ENCODE measurements at places on chromosomes 2 and 18.

- DNase-seq, result no peak
Observed at GRCh38 chr2:44716131-44716530, 225.4 kb upstream of the SIX3 start.

DNA sequence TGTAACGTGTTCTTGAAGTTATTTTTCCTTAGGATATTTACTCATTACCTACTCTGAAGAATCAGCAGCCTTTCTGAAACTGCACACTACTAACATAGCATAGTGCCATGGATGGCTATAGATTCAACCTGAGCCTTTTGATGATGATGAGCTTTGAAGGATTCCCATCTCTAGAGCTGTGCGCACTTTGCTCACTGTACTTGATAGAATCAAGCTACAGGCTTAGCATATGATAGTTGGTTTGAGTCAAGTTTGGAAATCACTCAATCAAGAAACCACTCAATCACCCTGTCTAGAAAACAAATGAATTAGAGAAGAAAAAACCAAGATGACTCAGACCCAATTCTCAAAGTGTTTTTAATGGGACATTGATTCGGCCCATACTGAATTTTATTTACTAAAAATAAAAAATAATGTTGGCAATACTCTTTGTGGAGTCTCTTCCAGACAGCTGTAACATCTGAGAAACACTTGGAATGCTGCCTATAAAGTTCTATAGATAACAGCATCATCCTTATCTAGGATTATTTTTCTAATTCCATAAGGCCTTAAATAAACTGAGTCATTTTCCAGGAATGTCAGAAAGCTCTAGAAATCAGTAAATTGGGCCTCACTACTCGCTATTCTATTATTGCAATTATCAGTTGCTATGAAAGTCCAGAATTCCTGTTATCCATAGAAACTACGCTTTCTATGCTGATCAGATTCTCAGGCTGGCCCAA is 259.0 kb upstream of the ERBB4 start:
- DNase-seq, result no peak

DNA sequence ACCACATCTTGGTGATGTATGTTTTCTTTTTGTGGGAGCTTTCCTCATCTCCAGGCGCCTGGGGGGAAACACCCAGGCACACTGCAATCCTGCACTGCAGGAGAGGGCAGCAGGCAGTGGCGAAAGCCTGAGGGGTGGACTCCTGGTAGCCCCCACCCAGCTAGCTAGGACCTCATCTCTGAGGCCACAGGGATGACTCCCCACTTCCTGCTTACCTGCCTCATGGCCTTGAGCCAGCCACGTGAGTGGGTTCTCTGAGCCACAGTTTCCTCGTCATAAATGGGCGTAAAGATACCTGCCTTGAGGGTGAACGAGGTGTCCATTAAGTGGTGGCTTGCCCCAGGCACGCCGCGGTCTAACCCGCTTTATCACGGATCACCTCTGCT is 19.1 kb downstream of the TRAF3IP1 start:
- DNase-seq, result no peak

DNA sequence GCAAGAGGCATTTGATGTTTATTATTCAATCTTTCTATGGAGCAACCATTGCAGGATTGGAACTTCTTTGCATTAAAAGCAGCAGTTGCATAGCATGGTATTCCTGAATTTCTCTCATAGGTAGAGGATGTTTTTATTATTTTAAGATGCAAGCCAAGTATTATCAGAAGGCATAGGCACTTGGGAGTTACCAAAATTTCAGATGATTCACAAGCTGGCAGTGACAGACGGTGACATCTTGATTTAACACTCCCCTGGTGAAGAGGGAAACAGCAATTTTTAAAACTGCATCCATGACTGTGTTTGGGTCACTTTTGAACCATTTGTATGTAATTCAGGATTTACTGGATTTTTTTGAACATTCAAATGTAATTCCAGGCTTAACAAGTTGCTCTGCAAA is 654.3 kb downstream of the SLC4A3 start:
- DNase-seq, result no peak

- no peak for DNase-seq
Observed at GRCh38 chr2:238632181-238633060, 205.7 kb downstream of the ASB1 start.

DNA sequence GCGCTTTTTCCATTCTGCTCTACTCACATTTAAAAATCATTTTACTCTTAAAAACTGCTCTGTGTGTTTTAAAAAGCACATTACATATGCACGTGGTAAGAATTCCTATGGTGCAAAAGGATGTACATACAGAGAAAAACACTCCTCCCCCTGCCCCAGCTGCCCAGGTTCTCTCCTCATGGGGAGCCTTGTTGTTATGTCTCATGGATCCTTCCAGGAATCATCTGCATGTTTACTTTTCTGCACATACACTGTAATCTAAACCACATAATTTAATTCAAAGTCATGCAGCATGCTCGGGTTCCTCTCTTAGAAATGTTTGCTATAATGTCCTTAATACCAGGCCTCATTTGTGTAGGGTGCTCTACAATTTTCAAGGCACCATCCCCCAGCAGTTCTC is 243.3 kb downstream of the LOXHD1 start:
- no peak for DNase-seq

DNA sequence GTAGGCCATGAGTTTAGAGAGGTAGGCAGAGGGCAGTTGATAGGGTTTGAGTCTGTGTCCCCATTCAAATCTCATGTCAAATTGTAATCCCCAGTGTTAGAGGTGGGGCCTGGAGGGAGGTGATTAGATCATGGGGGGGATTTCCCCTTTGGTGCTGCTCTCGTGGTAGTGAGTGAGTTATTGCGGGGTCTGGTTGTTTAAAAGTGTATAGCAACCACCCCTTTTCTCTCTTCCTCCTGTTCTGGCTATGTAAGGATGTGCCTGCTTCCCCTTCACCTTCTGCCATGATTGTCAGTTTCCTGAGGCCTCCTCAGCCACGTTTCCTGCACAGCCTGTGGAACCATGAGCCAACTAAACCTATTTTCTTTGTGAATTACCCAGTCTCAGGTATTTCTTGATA is 25.5 kb downstream of the MARCHF4 start:
- DNase-seq, result no peak

GRCh38 chr2:150705357-150705756 is 217.9 kb upstream of the RND3 start:
- DNase-seq, result no peak

DNA sequence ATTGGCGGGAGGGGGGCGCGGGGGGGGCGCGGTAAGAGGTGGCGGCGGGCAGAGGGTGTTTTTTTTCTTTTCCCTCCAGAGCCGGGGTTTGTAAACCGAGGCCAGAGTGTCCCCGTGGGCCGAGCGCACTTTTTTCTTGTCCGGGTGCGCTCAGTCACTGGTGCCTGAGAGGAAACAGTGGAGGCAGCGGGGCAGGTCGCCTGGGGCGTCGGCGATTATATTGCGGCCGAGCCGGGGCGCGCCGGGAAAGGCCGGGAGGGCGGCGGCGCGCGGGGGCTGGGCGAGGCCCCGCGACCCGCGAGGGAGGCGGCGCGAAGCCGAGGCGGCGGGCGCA is 275 bp downstream of the HOXD8 start:
- no peak for DNase-seq

GRCh38 chr18:42649331-42650035 is 466.0 kb downstream of the RIT2 start:
- DNase-seq, result no peak

DNA sequence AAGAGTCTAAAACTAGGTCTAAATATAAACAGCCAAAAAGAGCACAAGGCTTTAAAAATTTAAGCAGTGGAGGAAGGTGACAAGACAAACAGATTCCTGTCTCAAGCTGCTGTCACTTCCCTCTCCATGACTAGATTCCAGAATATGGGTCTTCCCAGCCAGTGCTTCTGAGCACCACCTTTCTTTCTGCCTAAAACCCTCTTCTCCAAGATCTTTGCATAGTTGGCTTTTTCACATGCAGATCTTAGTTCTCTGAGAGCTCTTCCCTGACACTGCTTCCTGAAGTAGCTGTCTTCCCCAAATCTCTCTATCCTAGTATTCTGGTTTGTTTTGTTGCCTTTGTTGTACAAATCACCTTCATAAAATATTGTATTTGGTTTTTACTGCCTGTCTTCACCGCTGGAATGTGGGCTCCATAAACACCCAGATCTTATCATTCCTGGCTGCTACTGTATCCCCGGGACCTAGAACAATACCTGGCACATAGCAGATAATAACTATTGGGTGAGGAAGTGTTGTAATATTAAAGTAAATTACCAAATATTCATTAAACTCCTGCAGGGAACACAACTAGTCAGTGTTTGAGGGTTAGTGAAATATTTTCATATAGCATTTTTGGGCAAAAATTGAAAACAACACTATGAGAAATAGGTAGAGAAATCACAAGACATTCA is 150.2 kb downstream of the CCDC85A start:
- DNase-seq, result no peak

- no peak for DNase-seq
Observed at GRCh38 chr2:199480966-199481365, 23.2 kb upstream of the SATB2 start.

DNA sequence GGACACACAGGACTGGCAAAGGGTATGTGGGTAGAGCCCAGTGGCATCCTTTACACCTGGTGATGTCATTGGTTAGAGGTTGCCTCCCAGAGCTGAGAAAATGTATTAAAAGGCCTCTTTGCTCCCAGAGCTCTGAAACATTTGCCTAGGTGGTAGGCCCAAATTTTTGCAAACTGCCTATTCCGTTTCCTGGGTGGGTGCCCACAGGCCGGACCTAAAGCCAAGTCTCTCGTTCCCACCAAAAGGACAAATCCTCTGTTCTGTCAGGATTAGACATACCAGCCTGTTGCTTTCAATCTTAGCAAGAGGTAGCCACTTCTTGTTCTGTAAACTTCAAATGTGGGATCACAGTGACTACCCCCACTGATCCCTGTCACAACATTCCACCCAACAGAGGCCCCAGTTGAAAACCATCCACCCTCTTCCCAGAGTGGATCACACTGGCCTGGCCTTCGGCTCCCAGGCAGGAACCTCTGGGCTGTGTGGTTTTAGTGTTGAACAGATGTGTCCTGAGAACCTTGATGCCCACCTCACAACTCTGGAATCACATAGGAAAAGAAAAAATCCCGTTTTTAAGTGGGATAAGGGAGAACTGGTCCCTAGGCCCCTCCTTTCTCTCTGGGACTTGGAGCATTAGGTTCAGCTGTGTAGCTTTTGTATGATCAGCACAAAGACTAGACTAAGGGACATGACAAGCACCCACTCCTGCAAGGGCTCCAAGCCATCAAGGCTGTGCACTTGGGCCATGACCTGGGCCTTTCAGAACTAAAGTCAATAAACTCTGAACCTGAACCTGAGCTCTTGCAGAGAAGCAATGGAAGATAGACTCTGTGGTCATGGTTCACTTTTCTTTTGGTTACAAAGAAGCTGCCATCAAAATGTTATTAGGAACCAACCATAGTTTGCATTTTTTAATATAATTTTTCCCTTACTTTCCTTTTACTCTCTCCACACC is 211.3 kb downstream of the CYP26B1 start:
- DNase-seq, result no peak

- DNase-seq, result no peak
Observed at GRCh38 chr2:102366406-102367112, 11.0 kb downstream of the IL18R1 start.

GRCh38 chr2:108128249-108128648 is 111.5 kb upstream of the SULT1C3 start:
- no peak for DNase-seq

- no peak for DNase-seq
Observed at GRCh38 chr2:24886691-24887304, 33.2 kb downstream of the ADCY3 start.

DNA sequence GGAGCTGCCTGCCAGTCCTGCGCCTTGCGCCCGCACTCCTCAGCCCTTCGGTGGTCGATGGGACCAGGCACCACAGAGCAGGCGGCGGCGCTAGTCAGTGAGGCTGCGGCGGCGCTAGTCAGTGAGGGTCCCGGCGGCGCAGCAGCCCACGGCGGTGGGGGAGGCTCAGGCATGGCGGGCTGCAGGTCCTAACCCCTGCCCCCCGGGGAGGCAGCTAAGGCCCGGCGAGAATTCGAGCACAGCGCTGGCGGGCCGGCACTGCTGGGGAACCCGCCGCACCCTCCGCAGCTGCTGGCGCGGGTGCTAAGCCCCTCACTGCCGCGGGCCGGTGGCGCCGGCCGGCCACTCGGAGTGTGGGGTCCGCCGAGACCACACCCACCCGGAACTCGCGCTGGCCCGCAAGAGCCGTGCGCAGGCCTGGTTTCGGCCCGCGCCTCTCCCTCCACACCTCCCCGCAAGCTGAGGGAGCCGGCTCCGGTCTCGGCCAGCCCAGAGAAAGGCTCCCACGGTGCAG is 867.4 kb downstream of the DSC3 start:
- DNase-seq, result no peak

DNA sequence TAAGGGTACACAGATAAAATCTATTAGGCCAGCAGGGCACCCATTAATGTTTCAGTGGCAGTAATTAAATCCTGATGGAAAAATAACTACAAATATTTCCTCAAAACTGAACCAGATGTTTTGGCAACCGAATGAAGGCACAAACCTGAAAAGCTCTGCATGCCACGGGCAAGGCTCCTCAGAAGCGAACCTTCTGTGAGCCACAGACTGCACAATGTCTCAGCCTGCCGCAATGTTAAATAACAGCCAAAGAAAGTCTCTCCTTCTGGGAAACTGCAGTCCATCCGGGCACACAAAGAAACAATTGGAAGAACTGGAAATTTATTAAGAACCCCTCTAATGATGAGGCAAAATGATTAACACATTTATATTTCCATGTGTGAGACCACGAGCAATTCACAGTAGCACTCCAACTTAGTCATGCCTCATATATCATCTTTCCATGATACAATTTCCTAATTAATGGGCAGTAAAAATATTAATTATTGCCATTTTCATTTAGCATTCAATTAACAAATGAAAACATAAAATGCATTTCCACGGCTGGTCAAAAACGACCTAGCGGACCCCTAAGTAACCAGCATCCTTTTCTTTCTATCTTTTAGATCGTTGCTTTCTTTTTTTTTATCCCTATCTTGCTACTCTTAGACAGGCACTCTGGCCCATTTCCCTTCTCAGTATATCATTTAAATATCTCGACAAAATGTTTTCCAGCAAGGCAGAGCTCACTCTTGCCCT is 237.5 kb downstream of the EPHA4 start:
- no peak for DNase-seq
